ENCODE measurements at places on chromosomes 6 and 20.

GRCh38 chr6:78482801-78483552 lies 384.4 kb upstream of the IRAK1BP1 start:
- no peak for DNase-seq

DNA sequence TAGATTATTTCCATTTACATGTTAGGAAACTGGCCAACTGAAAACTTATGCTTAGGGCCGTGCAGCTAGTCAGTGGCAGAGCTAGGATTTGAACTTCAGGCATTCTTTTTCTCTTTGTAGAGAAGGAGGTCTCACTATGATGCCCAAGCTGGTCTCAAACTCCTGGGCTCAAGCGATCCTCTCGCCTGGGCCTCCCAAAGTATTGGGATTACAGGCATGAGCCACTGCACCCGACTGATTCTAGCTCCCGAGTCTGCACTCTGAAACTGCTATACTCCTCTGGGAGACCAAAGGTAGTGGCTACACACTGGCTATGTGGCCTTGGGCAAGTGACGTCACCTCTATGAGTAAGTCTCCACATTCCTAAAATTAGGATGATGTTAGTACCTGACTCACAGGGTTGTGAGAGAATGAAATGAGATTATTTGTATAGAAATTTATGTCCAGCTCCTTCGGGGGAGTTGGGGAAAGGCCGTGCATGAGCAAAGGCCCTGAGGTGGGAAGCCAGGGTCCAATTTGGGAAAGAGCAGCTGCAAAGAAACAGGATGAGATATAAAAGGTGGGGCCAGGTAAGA lies 6.4 kb downstream of the PLTP start:
- DNase-seq = no peak

GRCh38 chr20:21026951-21027350 lies 79.2 kb downstream of the LINC00237 start:
- DNase-seq = no peak

- DNase-seq = no peak
These were observed 54.4 kb downstream of the JAG1 start for GRCh38 chr20:10619427-10619826.

DNA sequence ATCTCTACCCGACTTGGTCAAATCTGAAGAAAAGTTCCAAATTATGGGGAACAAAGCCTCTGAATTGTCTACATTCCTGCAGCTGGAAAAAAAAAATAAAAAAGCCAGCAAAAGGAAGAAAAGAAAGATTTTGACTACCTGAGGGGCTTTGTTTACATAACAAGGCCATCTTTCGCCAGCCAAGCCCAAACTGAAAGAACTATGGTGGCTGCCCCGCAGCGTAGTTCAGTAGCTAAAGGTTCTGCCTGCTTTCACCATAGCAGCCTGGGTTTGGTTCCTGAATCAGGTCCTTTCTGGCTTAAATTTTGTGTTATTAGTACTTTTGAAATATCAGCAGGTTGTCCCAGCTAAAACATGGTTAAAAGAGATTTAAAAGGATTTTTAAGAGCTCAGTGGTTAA lies 35.4 kb downstream of the ZNF133 start:
- no peak for DNase-seq

DNA sequence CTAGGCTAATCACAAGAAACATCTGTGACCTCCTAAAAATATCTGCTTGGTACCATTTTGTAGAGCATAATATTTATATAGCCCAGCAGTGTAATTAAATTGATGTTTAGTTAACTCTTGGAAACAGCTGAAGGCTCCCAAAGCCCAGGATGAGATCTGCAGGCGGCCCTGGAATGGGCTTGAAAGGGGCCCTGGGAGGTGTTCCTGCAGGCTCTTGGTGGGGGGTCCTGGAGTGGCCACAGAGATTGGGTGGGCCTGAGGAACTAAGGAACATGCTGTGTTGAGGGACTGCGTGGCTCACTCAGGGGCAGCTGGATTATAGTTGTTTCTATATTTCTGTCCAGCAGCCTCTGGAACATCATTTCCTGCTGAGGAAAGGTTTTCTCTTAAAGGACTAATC lies 9.2 kb downstream of the SCP2D1 start:
- no peak for DNase-seq

DNA sequence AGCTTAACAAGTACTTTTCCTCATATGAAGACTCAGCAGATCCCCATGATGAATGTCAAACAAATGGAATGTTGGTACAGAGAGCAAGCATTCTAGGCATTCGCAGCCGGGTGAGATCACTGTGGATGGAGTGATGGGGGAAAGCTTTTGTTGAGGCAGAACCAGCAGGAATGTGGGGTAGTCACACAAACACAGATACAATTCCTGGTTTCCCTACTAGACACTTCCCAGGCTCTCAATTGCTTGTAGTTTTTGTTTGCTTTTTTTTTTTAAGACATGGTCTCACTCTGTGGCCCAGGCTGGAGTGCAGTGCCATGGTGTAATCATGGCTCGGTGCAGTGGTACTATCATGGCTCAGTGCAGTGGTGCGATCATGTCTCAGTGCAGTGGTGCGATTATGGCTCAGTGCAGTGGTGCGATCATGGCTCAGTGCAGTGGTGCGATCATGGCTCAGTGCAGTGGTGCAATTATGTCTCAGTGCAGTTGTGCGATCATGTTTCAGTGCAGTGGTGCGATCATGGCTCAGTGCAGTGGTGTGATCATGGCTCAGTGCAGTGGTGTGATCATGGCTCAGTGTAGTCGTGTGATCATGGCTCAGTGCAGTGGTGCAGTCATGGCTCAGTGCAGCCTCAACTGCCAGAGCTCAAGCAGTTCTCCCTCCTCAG lies 15.4 kb upstream of the IER3 start:
- no peak for DNase-seq

DNA sequence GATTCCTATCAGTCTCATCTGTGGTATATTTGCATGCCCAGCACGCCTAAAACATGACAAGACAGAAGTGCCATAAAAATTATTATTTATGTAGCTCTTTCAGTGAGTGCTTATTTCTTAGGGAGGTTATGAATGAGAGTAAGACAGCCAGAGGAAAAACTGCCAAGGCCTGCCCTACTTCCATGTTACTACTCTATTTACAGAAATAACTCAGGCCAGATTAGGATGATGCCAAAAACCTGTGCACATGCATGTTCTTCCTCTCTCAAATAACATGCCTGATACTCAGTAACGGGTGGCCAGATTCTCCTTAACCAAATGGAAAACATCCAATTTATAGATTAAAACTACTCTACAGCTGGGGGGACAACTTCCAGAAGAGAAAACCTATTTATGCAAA lies 45.7 kb downstream of the ILRUN start:
- no peak for DNase-seq

- DNase-seq = no peak
These were observed 22.9 kb upstream of the ARMC2 start for GRCh38 chr6:108825326-108825725.

- DNase-seq = no peak
These were observed 21.1 kb upstream of the FOXQ1 start for GRCh38 chr6:1290805-1291204.

GRCh38 chr6:105805501-105806023 lies 280.6 kb upstream of the PRDM1 start:
- peak; percentile 63 for DNase-seq

DNA sequence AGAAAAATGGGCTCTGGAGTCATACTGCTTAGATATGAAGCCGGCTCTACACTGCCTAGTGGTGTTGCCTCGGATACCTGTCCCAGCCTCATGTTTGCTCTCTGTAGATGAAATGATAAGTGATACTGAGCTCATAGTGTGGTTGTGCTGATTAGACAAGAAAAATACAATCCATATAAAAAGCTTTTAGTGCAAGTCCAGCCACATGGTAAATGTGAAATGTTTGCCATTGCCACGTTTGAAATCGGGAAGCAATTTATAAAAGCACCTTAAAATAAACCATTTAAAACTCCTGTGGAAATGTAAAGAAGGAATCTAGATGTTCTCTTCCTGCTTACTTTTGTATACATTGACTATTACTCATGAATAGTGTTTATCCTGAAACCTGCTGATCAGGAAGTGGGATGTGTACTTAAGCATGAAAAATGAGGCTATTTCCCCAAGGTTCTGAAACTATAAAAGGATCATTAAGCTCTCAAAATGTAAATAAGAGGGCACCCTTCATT lies 13.1 kb upstream of the PBOV1 start:
- no peak for DNase-seq

DNA sequence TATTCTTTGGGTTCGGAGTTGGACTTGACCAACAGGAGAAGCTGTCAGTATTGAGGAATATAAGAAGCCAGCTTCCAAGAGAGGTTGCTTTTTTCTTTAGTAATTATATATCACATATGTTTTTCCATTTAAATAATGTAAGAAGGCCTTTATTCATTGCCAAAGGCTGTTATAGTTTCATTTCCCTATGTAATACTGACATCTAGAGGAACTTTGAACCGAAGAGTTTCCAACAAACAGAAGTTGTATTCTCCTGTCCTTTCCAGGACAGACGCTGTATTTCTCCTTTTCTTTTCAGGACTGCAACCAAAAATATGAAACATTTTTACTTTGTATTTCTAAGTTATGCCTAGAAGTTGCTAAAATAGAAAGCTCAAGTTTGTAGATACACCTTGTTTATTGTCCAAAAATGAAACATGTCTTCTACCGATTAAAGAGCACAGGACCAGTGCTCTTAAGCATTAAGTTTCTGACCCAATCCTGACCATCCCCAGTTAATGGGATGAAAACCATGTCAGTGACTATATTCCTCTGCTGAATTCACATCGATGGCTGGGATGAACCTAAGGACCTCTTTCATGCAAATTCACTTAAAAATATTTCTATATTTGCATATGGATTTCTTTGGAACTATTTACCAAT lies 55.1 kb downstream of the MYLK4 start:
- peak; percentile 27 for DNase-seq

DNA sequence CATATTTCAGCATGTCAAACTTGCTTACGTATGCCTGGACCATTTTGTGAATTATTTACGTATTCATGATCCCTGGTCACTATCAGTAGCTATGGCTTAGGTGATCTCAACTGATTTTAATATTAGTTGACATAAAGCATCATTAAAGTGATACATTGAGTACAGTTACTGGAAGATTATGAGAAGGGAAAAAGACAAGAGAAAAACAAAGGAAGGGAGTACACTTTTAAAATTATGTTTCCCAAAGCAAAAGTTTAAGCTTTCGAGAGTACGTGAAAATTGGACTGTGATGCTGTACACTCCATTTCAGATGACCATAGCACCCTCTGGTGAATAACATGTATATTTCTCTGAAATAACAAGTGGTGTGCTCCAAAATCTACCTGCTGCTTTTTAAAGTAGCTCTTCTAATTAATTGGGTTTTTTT lies 215.0 kb upstream of the HSF2 start:
- no peak for DNase-seq

GRCh38 chr6:16836144-16836981 lies 75.1 kb upstream of the ATXN1 start:
- no peak for DNase-seq

- DNase-seq = peak; percentile 52
These were observed 12.2 kb upstream of the SLC17A2 start for GRCh38 chr6:25942561-25943147.

DNA sequence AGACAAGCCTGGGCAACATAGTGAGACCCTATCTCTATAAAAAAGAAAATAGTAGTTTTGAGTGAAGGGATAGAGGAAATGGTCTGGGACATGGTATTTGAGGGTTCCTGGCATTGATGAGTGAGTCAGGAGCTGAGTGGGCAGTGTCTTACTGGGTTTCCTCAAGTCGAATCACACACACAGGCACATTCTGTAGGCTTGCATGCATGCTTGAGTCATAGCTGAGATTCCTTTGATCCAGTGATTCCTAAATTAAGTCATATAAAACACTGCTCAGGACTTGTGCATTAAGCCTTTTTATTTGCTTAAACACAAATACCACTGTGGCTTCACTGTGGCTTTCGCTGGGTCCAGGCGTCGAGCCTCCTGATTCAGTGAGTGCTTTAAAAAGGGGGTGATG lies 71.8 kb upstream of the TMEM181 start:
- peak; percentile 42 for DNase-seq

DNA sequence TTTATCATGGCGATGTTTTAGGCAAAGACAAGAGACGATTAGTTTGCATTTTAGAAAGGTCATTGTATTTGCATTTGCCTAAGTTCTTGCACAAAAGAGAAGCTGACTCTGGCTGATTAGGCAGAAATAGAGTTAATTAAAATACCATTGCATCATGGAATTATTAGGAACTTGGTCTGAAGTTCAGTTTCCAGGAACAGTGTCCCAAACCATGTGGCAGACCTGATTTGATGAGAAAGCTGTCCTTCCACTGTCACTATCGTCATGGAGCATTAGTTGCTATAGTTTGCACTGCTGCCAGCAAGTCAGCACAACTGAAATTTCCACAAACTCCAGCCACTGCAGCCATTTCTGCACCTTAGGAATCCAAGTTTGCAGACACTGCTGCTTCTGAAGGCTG lies 24.3 kb upstream of the MCUR1 start:
- DNase-seq = peak; percentile 30

- no peak for DNase-seq
These were observed 70.4 kb upstream of the KCNQ5 start for GRCh38 chr6:72551470-72551869.

DNA sequence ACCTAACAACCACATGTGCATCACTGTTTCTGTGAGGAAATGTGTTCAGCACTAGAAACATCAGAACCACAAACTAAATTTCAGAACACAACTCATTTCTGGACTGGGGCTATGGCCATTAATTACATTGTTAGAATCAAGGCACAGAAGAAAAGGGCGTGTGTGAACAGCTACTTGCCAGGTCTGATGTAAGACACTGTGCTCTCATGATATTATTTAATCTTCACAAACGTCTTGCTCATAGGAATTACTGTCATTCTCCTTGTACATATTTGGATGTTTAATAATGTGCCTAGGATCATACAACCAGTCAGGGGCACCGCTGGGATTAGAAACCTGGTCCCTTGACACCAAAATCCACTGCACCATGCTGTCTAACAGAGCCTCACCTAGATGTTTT lies 14.8 kb downstream of the ADGRF1 start:
- DNase-seq = no peak

DNA sequence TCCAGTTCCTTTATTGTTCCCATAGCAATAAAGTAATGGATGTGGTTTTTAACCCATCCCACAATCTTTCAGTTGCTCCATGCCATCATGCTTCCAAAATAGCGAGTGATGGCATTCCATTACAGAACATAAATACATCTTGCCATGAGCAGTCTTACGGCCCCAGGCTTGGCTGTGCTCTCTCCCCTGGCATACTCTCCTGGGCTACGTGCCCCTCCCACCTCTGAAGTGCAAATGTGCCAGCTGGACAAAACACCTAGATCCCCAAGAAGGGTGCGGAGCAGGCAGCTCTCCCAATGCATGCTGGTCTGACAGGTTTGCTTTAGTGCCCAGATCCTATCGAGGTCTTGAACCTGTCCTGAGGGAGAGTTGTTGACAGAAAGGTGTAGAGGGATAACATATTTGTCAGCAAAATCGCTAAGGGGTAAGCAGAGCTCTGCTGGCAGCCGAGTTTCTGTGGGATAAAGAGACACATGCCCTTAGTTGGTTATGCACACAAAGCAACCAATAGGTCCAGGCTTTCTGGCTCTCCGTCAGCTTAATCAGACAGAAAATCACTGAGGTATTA lies 43.9 kb upstream of the PAX1 start:
- DNase-seq = no peak

- DNase-seq = peak; percentile 19
These were observed 92.1 kb upstream of the NEDD9 start for GRCh38 chr6:11324453-11325015.

Measured in inflammatory macrophage (primary cell).